ENCODE measurements at places on chromosomes 2 and 18.

GRCh38 chr2:237604960-237605359, 14.4 kb upstream of the RAB17 start:
- no peak for DNase-seq

GRCh38 chr18:74611765-74612164, 14.1 kb downstream of the ZNF407 start:
- no peak for DNase-seq

- DNase-seq, result no peak
Measured at GRCh38 chr18:78901923-78902794, 77.5 kb upstream of the SALL3 start.

DNA sequence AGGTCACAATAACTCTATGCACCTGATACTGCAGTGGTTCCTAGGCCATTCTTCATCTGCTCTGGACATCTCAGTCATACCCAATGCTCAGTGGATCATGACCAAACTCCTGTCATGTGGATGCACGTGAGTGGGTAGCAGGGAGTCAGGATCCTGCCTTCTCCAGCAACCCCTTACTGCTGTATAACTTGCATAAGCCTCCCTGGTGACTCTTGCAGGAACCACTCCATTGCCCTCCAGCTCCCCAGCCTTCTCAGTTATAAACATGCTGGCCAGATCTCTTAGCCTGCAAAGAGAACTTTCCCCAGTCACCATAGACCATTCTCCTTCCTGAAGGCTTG, 98.6 kb upstream of the ZNF397 start:
- DNase-seq, result no peak

GRCh38 chr2:12797815-12798214, 81.1 kb downstream of the TRIB2 start:
- DNase-seq, result no peak
